ENCODE measurements at places on chromosomes 16 and 17.
A peak's percentile ranks its signal among the peaks of the same experiment; 100 is the strongest.

DNA sequence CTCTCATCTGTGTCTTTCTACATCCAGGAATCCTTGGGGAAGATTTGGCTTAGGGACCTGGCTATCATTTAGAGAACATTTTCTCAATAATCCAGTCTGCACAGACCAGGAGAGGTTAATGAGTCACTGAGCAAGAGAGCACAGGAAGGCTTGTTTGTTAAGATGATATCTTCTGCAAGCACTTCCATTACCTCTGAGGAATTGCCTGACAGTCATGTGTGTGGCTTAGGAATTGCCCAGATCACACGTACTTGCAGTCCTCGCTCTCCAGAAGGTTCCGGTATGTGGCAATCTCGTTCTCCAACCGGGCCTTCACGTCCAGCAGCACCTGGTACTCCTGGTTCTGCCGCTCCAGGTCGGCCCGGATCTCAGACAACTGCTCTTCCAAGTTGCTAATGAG is 3.3 kb downstream of the KRT37 start:
- DNase-seq: no peak

DNA sequence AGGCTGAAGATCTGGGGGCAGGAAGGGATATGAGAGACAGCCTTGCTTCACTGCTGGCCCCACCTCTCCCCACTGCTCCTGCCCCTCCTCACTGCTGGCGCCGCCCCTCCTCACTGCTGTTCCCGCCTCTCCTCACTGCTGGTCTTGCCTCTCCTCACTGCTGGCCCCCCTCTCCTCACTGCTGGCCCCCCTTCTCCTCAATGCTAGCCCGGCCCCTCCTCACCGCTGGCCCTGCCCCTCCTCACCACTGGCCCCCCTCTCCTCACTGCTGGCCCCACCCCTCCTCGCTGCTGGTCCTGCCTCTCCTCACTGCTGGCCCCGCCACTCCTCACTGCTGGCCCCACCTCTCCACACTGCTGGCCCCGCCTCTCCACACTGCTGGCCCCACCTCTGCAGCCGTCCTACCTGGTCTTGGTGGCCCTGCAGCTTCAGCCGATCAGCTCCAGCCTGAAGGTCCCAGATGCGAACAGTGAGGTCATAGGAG is 9.5 kb upstream of the PAM16 start:
- DNase-seq: no peak

DNA sequence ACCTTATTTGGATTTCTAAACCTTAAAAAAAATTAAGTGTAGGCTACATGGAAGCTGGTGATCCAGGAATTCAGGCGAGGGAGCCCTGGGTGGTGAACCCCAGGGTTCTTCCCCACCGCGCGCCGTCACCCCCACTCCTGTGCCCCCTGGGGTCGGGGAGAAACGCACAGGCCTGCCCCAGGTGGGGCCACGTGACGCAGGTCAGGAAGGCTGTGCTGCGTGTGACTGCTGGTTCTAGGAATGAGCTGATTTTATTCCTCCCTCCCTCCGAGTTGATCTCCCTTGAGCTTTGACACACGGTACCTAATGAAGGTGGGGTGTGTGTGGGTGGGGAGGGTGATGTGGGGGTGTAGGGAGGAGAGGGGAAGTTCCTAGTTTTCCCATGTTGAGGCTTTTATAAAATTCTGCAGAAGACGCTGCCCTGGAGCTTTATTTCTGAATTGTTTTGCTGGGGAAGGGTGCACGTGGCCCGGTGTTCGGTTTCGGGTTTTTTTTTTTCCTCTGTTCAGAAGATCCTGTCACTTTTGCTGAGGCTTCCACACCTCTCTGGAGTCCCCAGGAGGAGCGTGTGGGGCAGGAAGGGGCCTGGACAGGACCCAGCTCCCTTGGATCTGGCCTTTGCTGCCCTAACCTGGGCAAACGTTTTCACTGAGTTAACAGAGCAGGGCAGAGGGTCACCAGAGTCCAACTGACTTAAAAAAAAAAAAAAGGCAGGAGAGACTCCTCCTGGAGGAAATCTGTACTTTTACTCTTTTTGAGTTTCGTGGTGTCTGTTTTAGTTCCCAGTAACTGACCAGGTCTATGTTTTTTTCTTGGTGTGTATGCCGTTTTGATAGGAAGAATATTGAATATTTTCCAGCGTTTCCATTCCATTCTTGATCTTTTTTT is 55.8 kb upstream of the GSE1 start:
- no peak for DNase-seq

DNA sequence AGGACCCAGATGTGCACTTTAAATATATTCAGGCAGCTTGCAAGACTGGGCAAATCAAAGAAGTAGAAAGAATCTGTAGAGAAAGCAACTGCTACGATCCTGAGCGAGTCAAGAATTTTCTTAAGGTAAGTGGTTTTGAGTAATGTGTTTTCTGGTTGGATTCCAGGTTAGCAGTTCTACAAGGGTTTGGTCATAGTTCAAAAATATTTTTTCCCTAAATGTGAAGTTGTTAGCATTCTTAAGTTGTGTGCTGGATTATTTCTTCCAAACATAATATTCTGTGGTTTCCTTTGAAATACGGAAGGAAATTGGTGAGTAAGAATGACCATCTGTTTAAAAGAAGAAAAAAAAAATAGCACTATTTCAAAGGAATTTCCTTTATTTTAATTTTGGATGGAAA is 38.4 kb downstream of the PTRH2 start:
- DNase-seq: peak; percentile 93

GRCh38 chr16:29146266-29146665 is 161.4 kb downstream of the LAT start:
- DNase-seq: no peak

DNA sequence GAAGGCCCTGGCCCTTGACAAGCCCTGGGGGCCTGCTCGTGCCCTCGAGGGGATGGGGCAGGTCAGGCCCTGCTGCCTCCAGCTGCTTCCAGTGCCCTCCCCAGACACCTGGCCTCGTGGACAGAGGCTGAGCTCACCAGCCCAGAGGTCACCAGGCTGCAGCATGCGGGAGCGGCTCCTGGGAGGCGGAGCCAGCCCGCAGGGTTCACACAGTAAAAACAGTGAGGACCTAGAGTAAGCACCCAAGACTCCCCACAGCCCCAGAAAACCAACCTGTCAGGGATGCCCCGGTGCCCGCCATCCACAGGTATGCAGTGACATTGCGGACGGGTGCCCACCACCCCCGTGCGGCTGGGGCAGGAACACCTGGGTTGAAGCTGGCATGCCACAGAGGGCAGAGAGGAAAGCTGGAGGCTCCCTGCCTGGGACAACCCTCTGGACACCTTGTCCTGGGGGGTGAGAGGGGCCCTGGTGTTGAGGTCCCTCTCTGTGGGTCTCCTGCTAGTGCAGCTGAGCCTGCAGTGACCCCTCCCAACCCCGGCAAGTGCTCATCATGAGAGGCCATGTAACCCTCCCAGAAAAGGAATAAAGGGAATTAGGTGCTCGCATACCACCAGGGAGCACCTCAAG is 62.1 kb downstream of the LMF1 start:
- no peak for DNase-seq

- no peak for DNase-seq
These were observed 96.5 kb downstream of the ABCC1 start for GRCh38 chr16:16045879-16046278.

- peak; percentile 49 for DNase-seq
These were observed 567 bp downstream of the GNA13 start for GRCh38 chr17:65055708-65056638.

GRCh38 chr16:51542981-51543815 is 392.1 kb upstream of the SALL1 start:
- DNase-seq: no peak

GRCh38 chr16:88510091-88510994 is 57.3 kb downstream of the ZFPM1 start:
- DNase-seq: no peak

- no peak for DNase-seq
These were observed 80.4 kb downstream of the MRM3 start for GRCh38 chr17:862582-862981.

DNA sequence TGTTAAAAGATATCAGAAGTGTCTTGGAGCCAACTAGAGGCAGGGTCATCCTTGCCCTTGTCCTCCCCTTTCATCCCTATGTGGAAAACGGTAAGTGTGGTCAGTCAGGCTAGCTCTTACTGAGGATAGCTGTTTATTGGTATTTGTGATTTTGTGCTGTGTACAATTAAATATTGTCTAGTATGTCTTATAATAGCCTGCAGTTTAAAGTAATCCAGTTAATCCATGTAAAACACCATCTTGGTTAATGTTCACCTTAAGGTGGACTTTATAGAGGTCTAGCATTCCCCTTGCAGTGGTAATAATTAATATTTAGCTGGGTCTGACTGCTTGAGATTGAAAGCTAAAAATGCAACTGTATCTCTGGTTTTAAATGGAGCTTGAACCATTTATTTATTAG is 25.6 kb downstream of the METTL9 start:
- DNase-seq: no peak

- DNase-seq: no peak
These were observed 265.5 kb downstream of the KCNJ2 start for GRCh38 chr17:70434536-70435490.

DNA sequence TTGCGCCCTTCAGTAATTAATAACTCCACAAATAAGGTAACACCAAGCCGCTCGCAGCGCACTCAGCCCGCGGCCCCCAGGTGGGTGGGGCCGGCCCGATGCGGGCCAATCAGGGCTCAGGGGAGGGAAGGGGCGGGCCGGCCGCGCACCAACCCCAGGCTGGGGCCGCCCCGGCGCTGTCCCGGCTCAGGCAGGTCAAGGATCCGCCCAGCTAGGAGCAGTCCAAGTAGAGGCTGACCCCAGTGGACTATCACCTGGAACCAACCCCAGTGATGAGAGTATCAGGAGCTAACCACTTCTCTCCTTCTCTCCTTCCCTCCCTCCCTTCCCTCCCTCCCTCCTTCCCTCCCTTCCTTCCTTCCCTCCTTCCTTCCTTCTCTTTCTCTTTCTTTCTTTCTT is 110.8 kb downstream of the C16orf78 start:
- no peak for DNase-seq

DNA sequence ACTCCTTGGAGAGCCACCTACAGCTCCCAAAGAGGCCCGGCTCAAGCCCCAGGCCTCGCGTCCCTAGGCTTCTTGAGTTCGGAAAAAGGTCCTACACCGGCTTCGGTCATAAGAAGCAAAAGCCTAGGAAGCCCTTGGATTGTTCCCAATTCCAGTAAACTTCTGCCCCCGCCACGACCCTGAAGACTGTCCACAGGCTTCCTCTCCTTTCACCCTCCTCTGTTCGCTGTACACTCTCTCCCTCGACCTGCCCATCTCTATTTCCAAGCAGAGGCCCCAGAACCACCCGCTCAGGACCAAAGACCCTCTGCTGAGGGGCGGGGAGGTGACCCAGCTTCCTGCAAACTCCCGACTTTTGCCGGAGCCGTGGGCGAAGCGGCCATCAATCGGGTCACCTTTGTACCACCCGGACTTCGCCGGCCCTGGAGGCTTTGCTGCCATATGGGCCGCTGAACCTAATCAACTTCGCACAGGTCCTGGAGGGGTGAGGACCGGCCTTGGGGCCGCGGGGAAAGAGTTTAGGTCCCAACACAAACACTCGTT is 2.7 kb downstream of the HOXB2 start:
- peak; percentile 53 for DNase-seq

GRCh38 chr17:59899099-59899498 is 6.2 kb downstream of the RPS6KB1 start:
- no peak for DNase-seq

DNA sequence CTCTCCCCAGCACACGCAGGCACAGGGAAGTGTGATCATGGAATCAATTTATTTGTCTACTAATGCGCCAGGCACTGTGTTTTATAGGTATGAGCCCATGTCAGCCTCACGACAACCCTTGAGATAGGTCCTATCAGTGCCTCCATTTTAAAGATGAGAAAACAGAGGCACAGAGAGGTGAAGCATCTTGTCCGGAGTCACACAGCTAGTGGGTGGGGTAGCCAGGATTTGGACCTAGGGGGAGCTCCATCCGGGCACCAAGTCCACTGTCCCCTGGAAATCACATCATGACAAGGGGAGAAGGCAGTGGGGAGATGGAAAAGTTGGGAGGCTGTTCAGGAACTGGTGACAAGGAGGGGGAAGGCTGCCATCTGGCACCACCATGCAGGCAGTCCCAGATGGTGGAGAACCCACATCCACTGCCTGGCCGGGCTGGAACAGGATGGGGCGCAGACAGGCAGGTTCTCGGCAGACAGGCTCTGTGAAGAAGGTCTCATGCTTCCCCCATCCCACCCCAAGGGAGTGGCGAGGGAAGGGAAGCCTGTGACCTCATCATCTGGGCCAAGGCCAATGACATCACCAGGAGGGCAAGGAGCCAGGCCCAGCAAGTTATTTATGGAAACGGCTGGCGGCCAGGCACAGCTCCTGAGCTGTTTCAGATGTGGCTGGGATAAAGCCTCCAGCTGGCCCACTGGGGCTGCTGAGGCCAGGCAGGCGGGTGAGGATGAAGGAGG is 126.0 kb upstream of the SDK2 start:
- DNase-seq: no peak

GRCh38 chr17:79797492-79798298 is 818 bp upstream of the CBX8 start:
- no peak for DNase-seq

DNA sequence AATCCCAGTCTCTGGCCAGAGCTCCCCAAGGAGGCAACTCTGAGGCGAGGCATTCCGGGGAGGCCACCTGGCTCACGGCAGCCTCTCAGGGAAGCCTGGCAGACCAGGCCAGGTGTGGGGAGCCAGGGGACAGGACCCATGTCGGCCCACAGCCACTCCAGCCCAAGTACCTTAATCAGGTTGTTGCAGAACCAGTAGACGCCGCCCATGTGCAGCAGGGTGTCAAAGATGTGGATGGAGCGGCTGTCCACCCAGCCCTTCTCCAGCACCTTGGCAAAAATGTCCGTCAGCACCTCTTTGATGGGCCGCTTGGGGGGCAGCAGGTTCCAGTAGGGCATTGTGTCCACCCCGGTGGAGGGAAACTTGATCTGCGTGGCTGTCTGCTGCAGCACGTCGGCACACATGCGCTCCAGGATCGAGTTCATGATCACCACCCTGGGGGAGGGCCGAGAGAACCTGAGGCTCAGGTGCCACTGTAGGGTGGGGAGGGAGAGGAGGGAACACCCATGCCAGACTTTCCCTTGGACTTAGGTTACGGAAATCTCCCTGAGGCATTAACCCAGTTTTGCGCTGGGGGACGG is 7.8 kb downstream of the CSF3 start:
- no peak for DNase-seq

DNA sequence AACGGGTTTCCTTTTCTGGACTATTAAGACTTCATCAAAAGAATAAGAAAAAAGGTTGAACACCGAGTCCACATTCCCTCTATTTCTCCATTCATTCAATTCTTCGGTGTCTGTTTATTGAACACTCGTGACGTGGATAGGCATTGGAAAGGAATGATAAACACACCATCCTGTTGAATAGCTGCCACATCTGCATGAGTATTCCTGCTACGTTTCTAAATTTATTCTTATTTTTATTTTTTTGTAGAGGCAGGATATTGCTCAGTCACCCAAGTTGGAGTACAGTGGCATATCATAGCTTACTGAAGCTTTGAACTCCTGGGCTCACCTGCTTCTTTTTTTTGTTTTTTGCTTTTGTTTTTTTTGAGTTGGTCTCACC is 80.8 kb upstream of the CIBAR2 start:
- DNase-seq: no peak

- no peak for DNase-seq
These were observed 385.9 kb upstream of the ZFHX3 start for GRCh38 chr16:73433731-73434307.

Measured in LHCN-M2 (cell line).